Fibroblast of villous mesenchyme (primary cell): ENCODE measurements at places on chromosomes 13 and 19. TPM values are rescaled to one million over a fixed set of nuclear protein-coding genes. Genes with fewer than 3 reads are reported as not detected.
A peak's percentile ranks its signal among the peaks of the same experiment; 100 is the strongest.

CYP2A6 gene
- total RNA-seq: not detected in 2 replicates

FOXA3 gene
- total RNA-seq: not detected in 2 replicates

HPN gene
- not detected in 2 replicates for total RNA-seq

TNNI3 gene
- not detected in 2 replicates for total RNA-seq

CYP4F11 gene
- total RNA-seq: not detected in 2 replicates

PTGER1 gene
- 2.6 and 3.9 TPM in 2 replicates for total RNA-seq

SKA3 gene
- 12.9 and 24.2 TPM in 2 replicates for total RNA-seq

DNA sequence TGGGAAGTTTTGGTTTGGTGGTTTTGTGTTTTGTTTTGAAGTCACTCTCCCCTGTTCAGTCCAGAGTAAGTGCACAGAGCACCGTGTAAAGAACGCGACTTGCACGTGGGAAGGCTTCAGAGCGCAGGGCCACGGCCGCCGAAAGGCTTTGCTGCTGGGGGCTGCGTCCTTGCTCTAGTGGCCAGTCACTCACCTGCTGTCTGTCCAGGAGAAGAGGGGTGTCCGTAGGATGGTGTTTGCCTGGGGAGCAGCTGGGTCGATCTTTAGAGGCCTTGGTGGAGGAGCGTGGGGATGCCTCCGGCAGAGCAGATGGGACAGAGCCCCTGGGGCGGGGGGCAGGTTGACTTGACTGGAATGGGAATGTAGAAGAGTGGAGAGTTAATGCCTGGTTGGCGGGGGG, 116.6 kb upstream of the MCF2L start:
- DNase-seq: no peak

DNA sequence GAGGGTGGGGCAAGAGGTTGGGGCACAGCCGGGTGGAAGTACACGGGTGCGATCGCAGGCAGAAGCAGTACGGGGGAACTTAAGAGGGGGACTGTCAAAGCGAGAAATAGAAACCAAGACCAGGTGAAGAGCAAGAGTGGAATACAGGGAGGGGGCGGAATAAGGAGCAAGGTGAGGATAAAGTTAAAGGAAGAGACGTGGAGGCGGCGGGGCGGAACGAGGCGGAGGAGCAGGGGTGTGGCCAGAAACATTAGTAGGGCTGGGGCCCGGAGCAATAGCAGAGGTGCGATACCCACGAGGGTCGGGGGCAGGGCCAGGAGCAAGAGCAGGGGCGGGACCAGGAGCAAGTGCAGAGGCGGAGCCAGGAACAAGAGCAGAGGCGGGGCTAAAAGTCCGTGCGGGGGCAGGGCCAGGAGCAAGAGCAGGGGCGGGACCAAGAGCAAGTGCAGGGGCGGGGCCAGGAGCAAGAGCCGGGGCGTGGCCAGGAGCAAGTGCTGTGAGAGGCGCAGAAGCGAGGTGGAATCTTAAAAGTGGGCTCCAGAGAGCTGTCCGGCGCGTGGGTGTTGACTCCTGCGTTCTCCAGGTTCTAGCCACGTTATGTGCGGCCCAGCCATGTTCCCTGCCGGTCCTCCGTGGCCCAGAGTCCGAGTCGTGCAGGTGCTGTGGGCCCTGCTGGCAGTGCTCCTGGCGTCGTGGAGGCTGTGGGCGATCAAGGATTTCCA, 1.2 kb downstream of the CATSPERG start:
- DNase-seq: peak; percentile 92

DNA sequence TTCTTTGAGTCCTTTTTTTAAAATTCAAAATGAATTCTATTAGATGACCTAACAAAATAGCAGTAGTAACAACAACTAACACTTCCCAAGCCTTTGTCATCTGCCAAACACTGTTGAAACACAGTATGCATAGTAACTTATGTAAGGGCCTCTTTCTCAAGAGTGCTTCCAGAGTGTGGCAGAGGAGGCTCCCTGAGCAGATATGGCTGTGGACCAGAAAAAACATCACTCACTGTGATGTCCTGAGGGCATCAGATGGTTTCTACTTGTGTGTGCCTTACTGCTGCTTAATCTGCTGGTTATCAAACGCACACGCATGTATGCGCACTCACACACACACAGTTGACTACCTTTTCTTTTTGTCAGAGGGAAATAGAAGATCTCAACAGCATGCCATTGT, 110.8 kb downstream of the DLEU7 start:
- peak; percentile 23 for DNase-seq

GRCh38 chr19:291006-291521, at the start of gene PLPP2:
PLPP2 (minus strand) TSS chr19:291403; CDS start chr19:291336, 67 bp downstream.
- DNase-seq: no peak

- no peak for DNase-seq
Observed at GRCh38 chr13:43934273-43934672, 54.6 kb downstream of the LACC1 start.

- peak; percentile 68 for DNase-seq
Observed at GRCh38 chr13:97946951-97947588, 6.4 kb upstream of the IPO5 start.

- no peak for DNase-seq
Observed at GRCh38 chr19:41112728-41113290, 1.4 kb upstream of the CYP2F1 start.

- peak; percentile 8 for DNase-seq
Observed at GRCh38 chr13:20192158-20192835, 441 bp downstream of the GJB2 start.

DNA sequence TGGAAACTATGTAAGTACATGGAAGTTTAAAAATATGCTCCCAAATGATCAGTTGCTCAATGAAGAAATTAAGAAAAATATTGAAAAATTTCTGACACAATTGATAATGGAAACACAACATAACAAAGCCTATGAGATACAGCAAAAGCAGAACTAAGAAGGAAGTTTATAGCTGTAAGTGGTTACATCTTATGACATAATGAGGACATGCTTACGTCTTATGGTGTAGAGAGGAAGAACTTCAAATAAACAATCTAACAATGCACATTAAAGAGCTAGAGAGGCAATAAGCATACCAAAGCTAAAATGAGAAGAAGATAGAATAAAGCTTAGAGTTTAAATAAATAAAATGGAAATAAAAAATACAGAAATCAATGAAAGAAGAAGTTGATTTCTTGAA, 50.0 kb upstream of the CEACAM21 start:
- DNase-seq: no peak

GRCh38 chr13:113646376-113646775, 11.6 kb downstream of the ATP4B start:
- no peak for DNase-seq

GRCh38 chr13:39847336-39847735, 191.9 kb downstream of the COG6 start:
- DNase-seq: no peak

- DNase-seq: no peak
Observed at GRCh38 chr19:2615782-2616181, 86.7 kb downstream of the GNG7 start.

DNA sequence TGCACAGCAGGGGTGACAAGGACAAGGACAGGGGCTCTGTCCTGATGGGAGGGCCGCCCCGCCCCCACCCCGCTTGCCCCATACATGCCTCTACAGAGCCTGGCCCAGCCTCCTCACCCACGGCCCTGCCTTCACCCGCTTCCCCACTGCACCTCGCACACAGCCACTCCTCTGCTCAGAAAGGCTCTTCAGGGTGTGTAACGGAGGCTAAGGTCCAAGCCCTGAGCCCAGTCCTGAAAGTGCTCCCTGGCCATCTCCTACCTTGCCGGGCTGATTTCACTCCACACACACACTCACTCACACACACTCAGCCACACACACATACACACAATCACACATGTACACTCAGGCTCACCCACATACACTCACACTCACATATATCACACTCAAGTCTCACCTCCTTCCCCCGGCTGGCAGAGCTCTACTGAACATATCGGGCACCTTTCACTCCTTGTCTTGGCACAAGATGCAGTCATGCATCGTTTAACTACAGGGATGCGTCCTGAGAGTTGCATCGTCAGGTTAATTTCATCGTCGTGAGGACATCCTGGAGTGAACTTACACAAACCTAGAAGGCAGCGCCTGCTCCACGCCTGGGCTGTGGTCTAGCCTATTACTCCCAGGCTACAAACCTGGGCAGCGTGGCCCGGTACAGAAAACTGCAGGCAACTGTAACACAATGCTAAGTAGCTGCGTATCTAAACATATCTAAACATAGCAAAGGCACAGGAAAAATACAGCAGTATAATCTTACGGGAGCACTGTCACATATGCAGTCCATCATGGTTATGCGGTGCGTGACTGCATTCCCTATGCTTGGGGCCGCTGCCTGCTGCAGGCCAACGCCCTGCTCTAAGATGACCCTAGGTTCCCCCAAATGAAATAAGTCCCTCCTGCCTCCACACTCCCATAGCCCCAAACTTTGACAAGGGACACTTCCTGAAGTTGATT, 13.1 kb downstream of the EPS15L1 start:
- no peak for DNase-seq

- no peak for DNase-seq
Observed at GRCh38 chr19:49151267-49152118, 3.7 kb downstream of the HRC start.

DNA sequence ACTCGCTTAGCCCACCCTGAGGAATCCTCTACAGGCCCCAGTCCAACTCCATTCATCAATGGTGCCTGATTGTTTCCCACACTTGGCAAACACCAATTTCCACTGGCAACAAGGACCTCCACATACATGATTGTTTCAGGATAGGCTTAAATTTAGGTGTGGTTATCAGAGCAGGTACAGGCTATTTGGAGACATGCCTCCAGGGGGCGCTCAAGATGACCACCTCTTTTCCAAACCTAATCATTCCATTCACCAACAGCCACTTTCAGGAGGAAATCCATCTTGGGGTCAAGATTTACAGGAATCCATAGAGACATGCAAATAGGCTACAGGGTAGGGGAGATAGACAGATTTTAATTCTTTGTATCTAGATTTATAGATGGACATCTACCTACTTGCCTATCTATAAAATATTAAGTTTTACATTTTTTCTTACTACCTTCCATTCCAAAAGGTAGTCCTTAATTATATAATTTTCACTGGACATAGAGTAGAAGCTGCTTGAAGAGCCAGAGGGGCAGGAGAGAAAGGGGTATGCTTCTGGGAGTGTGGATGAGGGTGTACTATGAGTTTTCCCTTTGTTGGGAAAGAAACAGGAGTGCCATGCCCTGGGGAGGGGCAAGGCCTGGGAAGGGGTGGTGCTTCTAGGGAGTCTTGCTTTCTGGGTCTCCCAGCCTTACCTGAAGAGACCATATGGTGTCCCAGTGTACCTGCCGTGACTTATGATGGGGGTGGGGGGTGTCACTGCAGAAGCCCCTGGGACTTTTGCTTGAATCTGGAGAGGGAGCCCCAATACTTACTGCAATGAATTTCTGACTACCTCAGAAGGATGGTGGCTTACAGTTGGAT, 14.1 kb upstream of the PCDH8 start:
- DNase-seq: no peak

GRCh38 chr19:38059897-38060296, 152.9 kb downstream of the SIPA1L3 start:
- no peak for DNase-seq

- no peak for DNase-seq
Observed at GRCh38 chr19:992670-993055, 7.6 kb upstream of the GRIN3B start.

- DNase-seq: no peak
Observed at GRCh38 chr13:45474584-45475454, 10.1 kb downstream of the COG3 start.

DNA sequence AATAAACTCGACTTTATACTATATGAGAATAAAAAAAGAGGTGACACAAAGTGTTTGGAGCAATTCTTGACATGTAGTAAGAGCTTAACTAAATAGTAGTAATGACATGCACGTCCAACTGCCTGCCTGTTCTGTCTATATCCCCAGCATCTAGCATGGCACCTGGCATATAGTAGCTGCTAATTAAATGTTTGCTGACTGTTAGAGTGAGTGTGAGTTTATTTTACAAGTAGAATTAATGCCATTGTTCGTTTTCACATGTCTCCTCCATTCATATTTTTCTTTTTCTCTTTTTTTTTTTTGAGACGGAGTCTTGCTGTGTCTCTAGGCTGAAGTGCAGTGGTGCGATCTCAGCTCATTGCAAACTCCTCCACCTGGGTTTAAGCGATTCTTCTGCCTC, 38.4 kb upstream of the RNF113B start:
- no peak for DNase-seq

GRCh38 chr13:46051968-46052318, 603 bp downstream of the ZC3H13 start:
- no peak for DNase-seq

- DNase-seq: no peak
Observed at GRCh38 chr19:1401138-1401888, at the start of gene GAMT. GAMT (minus strand) TSS chr19:1401542; CDS start chr19:1401476, 66 bp downstream.

DNA sequence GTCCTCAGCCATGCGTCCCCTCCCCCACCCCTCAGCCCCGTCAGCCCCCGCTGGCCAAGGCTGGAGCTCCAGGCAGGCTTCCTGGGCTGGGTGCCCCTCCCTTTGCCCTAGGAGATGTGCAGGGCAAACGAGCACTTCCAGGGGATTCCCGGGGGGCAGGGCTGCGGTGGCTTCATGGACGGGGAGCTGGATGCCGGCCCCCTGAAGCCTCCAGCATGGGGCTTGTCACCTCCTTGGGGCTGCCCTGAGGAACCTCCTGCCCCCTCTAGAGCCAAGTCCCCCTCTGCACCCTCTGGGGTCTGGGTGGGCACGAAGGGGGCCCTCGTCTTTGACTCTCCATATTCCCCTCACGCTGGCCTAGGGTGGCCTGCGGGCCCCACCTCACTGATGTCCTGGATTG, 25.4 kb upstream of the SLC7A10 start:
- no peak for DNase-seq

GRCh38 chr13:79491715-79492114, 10.8 kb downstream of the NDFIP2 start:
- peak; percentile 89 for DNase-seq

GRCh38 chr13:46620029-46620428, 67.1 kb downstream of the LRCH1 start:
- no peak for DNase-seq

DNA sequence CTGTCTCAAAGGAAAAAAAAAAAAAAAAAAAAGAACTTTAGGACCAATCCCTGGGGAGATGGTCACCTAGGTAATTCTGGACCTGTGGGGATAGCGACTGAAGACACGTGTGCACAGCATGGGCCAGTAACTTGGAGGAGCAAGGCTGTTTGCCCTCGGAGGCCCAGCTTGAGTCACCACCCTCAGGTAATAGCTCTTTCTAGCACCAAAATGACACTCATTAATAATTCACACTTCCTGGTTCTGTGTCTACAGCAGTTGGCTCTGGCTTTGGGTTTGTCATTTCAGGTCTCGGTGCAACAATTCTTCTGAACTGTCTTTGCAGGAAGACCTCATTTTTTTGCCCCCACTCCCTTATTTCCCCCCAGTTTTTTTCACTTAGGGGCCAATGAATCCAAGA, 3.9 kb upstream of the ATP11A start:
- no peak for DNase-seq
